A549 treated with Mapracorat at 1 μM for 4 hours (cell line): ENCODE measurements at places on chromosomes 2 and 18. TPM values are rescaled to one million over a fixed set of nuclear protein-coding genes. Genes with fewer than 3 reads are reported as not detected.

Gene COL3A1
- total RNA-seq, result 0.07 to 0.26 TPM (median 0.15 TPM) in 5 replicates

Gene SERPINB11
- total RNA-seq, result 0.20 TPM in 1 of 5 replicates, not detected in the others

Gene MLPH
- total RNA-seq, result 250 to 327 TPM (median 305 TPM) in 5 replicates

Gene PECR
- 13.2 to 16.9 TPM (median 14.4 TPM) in 5 replicates for total RNA-seq

Gene CD207
- total RNA-seq, result not detected in 5 replicates
